ENCODE measurements at places on chromosomes 5 and 9.

GRCh38 chr9:137878146-137878941 is 762 bp downstream of the CACNA1B start:
- peak; percentile 53 for DNase-seq

DNA sequence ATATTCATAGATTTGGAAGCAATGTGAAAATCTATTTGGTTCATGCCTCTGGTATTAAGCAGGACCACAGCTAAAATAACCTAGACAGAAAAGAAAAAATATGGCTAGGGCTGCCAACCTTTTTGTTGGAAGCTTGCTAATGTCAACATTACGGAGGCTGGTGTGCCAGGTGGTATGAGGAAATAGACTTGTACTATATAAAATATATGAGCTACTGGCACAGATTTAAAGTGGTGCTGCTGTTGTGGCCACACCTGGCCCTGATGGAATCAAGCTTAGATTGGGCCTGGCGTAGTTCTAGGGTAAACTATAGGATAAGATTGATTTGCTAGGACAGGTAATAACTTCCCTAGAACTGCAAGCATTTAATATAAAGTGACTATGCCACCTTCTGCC is 10.6 kb upstream of the PARP8 start:
- DNase-seq = no peak

DNA sequence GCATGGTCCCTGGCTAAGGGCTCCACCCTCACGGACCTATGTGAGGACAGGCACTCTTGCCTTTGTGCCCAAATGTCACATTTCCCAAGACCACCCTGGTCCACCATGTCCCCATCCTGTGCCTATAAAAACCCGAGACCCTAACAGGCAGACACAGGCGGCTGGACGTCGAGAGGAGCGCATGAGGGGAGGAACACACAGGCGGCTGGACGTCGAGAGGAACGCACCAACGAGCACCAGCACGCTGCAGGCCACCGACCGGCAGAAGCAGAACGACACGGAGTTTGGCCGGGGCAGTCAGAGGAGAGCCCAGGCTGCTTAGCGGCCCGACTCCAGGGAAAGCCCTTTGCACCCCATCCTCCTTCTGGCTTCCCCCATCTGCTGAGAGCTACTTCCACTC is 119.9 kb downstream of the ADAMTS2 start:
- no peak for DNase-seq

GRCh38 chr9:128093011-128093410 is 25.0 kb downstream of the SLC25A25 start:
- no peak for DNase-seq

DNA sequence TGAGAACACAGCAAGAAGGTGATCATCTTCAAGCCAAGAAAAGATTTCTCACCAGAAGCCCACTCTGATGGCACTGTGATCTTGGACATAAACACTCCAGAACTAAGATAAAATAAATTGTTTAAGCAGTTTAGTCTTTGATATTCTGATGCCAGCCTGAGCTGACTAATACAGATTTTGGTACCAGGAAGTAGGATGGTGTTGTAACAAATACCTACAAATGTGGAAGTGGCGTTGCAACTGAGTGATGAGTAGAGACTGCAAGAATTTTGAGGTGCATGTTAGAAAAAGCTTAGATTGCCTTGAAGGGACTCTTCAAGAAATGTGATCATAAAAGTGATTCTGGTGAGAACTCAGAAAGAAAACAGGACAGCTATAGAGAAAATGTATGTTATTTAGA is 592.4 kb upstream of the DAB2 start:
- no peak for DNase-seq

DNA sequence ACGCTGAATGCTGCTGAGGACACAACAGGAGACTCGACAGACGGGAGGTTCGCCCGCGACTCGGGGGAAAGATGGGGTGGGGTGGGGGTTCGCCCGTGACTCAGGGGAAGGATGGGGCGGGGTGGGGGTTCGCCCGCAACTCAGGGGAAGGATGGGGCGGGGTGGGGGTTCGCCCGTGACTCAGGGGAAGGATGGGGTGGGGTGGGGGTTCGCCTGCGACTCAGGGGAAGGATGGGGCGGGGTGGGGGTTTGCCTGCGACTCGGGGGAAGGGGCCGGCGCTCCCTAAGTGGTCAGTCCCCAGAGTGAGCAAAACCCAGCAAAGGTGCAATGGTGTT is 2.2 kb downstream of the LCN6 start:
- no peak for DNase-seq

GRCh38 chr5:132378580-132378979 is 9.1 kb downstream of the SLC22A5 start:
- DNase-seq = no peak

GRCh38 chr5:107514305-107514704 is 156.4 kb downstream of the EFNA5 start:
- no peak for DNase-seq

DNA sequence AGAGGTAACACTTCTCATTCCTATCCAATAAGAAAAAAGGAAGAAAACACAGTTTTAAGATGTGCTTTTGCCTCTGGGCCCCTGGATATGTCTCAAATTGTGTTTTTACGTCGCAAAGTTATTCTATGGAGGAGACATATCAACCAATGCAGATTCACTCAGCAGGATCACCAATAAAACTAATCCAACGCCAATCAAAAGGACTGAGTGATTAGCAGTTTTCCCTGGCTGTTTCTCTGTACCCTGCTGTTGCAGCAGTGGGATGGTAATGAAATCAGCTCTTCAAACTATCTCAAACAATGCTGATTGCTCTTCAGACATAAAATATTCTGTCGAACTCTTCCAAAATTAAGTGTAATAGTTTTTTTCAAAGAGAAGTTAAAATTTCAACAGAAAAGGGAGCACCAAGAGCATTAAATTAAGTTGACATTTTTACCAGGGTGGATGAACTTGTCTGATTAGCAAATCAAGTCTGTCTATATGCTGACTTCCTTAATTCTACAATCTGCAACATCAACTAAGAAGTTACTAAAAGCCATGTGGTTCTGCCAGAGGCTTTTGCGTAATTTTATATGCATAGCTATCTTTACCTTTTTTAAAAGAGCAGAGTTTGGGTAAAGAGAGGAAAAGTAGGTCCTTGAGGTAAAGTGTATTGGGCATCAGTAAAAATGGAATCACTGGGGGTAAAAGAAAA is 9.7 kb upstream of the HK3 start:
- DNase-seq = no peak

DNA sequence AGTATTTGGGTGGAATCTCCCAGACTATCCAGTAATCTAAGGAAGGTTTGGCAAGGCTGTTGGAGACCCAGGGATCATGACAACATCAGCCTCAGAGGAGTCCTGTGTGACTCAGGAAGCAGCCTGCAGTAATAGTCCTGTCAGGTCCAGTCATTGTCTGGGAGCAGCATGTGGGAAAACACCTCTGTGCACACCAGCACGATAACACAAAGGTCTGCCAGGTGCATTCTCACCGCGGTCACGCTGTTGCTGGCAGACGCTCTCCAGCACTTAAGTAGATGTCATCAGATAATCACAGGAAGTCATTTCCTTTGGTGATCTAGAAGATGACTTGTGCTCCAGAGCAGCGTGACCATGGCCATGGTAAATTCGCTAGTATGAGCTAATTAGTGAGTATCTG is 99.2 kb upstream of the IQGAP2 start:
- DNase-seq = peak; percentile 45

DNA sequence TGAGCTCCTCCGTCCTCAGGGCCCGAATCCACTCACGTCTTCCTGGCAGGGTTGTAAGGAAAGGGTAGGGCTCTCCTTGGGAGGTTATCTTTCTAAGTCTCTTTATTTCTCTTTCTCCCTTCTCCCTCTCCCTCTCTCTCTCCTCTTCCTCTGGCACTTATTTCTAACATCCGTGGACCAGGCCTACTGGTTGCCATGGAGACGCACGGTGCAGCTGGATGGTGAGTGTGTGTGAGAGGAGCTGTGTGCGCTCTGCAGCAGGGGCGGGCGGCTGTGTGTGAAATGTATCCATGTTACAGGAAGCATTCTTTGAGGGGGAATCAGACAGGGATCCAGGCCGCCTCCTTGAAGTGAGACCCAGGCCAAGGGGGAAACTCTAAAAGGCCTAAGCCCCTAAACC is 32.2 kb downstream of the PCDH1 start:
- DNase-seq = no peak

- DNase-seq = peak; percentile 58
Measured at GRCh38 chr9:129501771-129502319, 119.1 kb downstream of the C9orf50 start.

DNA sequence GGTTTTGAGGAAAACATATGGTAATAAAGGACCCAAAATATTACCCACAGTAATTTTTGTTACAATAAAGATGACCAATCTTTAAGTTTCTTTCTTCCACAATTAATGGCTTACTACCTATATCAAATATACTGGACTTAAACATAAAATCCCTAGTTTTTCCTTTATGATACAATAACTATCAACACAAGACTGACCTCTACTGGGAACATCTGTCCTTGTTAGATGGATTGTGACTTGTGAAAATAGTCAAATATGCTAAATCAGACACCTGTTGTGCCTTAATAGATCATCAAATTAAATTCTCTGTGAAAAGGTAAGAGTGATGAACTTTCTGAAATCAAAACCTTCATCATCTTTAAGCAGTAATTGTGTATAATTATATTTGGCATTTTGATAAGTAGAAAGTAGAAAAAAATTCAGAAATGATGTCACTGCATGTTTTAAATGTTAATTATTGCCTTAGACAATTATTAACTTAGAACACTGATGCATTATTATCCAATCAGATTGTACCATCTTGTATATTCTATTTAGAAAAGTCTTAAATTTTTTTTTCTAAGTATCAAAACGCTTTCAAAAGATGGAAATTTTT is 113.6 kb downstream of the DEPDC1B start:
- peak; percentile 15 for DNase-seq

DNA sequence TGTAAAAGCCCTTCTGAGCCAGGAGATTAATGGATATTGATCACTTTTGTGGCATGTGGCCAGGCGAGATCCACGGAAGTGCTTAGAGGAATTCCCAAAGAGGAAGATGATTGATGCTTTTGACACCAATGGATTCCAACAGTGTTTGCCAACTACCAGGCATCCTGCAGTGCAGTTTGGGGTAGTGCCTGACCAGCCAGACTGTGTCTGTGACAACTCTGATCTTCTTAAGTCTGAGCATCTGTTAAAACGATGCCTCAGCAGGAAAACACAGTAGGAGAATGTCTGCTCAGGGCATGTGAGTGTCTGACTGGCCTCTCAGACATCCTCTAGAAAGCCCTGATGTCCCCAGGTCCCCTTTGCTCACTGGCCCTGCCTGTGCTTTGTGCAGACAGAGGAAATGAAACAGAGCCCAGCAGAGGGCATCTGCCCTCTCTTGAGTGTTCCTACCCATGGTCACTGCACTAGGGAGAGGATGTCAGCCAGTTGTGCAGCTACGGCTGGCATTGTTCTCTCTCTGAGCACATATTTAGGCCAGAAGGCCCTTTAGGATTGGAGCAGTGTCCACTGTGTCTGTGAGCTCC is 57.0 kb downstream of the TRPC7 start:
- no peak for DNase-seq

- peak; percentile 30 for DNase-seq
Measured at GRCh38 chr9:130824643-130825350, 10.3 kb upstream of the ABL1 start.

DNA sequence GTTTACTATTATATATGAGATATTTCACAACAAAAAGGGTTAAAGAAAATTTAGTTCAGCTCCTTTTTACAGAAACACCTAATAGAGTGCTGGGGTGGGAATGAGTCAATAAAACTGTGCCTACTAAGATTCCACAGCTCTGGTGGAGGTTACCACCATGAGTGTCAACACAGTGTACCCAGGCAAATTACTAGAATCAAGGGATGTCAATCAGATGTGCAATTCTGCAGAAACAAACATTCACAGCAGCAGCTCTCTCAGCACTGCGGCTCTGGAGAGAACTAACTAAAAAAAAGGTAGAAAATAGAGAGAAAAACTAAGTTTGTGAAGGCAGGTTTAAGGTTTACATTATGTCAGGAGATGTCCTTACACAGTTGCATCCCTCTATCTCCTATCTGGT is 1313.0 kb downstream of the MAT2B start:
- no peak for DNase-seq

- DNase-seq = no peak
Measured at GRCh38 chr5:80204808-80205614, 50.8 kb downstream of the SERINC5 start.

GRCh38 chr9:33306037-33306436 is 15.7 kb downstream of the NFX1 start:
- no peak for DNase-seq

- DNase-seq = no peak
Measured at GRCh38 chr5:95557841-95558240, 2.9 kb downstream of the ARSK start.

DNA sequence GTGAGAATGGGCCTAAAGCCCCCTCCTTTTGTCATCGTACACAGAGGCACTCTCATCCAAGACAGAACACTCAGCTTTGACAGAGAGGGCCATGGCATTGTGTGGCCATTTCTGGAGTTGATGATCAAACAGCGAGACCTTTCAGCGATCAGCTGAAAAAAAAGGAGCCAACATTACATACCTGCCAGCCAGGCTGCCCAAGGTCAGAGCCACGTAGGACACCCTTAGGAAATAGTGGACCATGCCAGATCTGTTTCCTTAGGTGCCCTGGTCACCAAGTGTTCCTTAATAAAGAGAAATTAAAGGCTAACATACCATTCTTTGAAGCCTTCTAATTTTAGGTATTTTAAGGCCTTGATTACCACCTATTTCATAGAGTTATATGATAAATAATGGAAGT is 105.5 kb upstream of the PRLR start:
- DNase-seq = no peak
